NCI-H187 (cell line): ENCODE measurements at places on chromosomes 3 and 15.
A peak's percentile ranks its signal among the peaks of the same experiment; 100 is the strongest.

- no peak for DNase-seq
Measured at GRCh38 chr3:16595778-16596177, 9.4 kb downstream of the DAZL start.

- DNase-seq, result no peak
Measured at GRCh38 chr15:66187271-66187670, 66.3 kb downstream of the MEGF11 start.

GRCh38 chr15:39556461-39556860 is 24.4 kb upstream of the THBS1 start:
- no peak for DNase-seq

DNA sequence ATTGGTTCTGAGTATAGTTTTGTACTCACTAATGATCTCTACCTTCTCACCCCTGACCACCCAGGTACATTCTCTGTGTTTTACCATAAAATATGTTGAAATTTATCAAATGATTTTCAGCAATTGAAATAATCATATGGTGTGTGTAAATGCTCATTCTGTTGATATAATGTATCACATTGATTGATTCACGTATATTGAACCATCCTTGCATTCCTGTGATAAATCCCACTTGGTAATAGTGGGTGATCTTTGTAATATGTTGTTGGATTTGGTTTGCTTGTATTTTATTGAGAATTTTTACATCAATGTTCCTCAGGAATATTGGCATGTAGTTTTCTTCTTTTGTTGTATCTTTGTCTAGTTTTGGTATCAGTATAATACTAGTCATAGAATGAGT is 1497.6 kb downstream of the OTOL1 start:
- no peak for DNase-seq

GRCh38 chr3:4687167-4687566 is 194.0 kb downstream of the ITPR1 start:
- no peak for DNase-seq

GRCh38 chr3:11950576-11950975 is 53.6 kb upstream of the SYN2 start:
- DNase-seq, result no peak

DNA sequence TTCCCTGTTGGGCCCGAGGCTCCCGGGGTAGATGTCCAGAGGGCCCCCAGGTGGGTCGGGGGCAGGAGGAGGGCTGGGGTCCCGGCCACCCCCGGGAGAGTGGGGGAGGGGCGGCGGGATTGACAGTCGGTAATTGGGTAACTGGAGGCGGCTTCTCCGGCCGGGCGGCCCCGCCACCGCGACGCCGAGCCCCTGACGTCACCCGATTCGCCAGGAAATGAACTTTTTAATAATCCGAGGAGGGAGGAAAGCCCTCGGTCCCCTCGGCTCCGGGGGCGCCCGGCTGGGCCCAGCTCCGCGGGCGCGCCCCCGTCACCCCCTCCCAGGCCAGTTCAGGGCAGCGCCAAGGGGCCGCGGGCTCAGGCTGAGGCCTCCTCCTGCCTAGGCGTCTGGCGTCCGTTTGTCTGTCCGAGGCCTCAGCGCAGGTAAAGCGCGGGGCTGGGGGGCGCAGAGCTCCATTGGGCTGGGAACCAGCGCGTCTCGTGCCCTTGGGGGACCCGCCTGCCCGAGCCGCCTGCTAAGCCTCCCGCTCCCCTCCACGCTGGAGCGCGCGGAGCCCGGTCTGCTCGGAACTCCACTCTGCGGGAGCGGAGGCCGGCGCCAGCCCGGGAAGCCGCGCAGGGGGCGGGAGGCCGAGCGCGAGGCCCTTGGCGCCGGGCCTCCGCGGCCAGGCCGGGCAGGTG is 3.9 kb downstream of the GATA2 start:
- no peak for DNase-seq

- no peak for DNase-seq
Measured at GRCh38 chr15:35885870-35886269, 339.9 kb upstream of the DPH6 start.

- no peak for DNase-seq
Measured at GRCh38 chr3:156635973-156636372, 38.4 kb upstream of the TIPARP start.

DNA sequence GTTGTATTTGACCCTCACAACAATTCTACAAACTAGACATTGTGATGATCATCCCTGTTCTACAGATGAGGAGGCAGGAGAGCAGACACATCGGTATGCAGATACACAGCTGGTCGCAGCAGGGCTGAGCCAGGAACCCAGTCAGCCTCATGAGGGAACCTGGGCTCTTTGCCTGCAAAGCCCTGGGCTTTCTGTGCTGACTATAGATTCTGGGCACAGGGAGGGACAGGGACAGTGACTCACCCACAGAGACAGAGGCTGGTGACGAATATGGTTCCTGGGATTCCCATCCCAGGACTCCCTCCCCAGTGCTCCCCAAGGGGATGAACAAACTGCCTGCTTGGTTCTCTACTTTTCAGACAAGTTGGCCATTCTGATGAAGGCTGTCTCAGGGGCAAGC is 3.8 kb upstream of the CAMP start:
- DNase-seq, result no peak

GRCh38 chr3:128357538-128357937 is 109.2 kb downstream of the DNAJB8 start:
- DNase-seq, result no peak

- no peak for DNase-seq
Measured at GRCh38 chr15:58501636-58502188, 69.9 kb downstream of the LIPC start.

DNA sequence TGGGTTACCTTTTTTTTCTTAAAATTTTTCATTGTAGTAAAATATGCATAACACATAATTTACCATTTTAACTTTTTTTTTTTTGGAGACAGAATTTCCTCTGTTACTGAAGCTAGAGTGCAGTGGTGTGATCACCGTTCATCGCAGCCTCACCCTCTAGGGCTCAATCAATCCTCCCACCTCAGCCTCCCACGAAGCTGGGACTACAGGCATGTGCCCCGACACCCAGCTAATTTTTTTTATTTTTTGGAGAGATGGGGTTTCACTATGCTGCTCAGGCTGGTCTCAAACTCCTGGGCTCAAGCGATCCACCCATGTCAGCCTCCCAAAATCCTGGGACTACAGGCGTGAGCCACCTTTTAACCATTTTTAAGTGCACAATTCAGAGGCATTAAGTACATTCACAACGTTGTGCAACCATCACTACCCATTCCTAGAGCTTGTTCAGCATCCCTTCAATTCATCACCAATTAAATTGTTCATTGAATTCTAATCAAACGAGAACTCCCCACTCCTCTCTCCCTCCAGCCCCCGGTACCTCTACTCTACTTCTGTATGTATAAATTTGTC is 44.6 kb downstream of the BHLHE40 start:
- DNase-seq, result no peak

GRCh38 chr3:26522919-26523318 is 99.7 kb upstream of the LRRC3B start:
- DNase-seq, result no peak

GRCh38 chr3:45034612-45035252 is 8.6 kb downstream of the CLEC3B start:
- DNase-seq, result no peak

GRCh38 chr15:98321896-98322295 is 326.4 kb upstream of the IGF1R start:
- DNase-seq, result peak; percentile 35

DNA sequence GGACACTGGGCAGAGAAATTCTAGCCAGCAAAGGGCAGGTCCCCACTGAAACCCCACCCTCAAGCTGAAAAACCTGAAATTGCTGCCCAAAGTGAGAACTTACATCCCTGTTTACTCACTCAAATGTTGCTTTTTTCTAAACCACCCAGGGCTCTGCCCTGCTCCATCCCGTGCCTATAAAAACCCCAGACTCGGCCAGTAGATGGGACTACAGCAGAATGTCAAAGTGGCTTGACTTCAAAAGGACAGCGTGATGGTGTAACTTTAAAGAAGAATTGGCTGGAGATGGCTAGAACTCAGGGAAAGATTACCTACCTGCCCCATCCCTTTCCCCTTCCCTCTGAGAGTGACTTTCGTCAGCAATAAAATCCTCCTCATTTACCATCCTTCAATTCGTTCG is 246.9 kb downstream of the PYDC2 start:
- no peak for DNase-seq

DNA sequence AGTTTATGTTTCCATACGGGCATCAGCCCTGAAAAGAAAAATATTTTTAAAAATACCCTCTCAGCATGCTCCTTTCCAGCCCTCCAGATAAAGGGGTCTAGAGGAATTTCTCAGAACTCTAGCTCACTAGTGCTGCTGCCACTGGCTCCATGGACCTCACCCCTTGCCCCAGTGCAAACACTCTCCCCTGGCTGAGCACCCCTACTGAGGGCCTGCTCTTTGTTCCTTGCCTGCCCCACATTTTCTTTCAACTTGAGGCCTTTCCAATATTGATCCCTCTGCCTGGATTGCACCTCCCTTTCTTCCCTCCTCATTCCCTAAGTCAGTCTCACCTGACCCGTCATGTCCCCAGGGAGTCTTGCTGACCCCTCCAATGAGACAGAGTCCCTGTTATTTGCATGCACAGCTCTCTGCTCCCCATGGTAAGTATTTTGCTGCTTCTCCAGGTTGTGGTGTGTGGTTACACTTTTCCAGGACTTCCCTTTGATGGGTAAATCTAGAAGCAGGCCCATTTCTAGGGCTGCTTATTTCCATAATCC is 196.5 kb downstream of the EPHB1 start:
- DNase-seq, result no peak

- DNase-seq, result no peak
Measured at GRCh38 chr3:67493808-67494207, 160.6 kb downstream of the SUCLG2 start.

- no peak for DNase-seq
Measured at GRCh38 chr15:75161106-75161916, 40.4 kb upstream of the C15orf39 start.

DNA sequence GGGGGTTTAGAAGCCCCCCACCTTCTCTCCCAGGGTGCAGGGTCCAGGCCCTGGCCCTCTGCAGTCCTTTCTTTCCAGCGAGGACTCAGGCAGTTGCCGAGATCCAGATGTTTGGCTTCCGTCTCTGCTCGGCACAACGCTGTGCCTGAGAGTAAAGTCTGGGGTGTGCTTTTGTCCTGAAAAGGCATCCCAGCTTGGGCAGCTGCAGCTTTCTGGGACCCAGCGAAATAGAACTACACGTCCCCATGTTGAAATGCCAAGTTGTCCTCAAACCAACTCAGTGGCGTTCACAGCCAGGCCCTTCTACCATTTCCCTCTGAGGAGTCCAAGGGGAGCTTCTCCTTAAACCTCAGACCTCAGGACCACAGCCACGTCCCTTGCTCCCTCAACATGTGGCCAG is 23.1 kb downstream of the FGD5 start:
- no peak for DNase-seq

GRCh38 chr3:105771392-105771791 is 97.4 kb downstream of the CBLB start:
- DNase-seq, result no peak

- no peak for DNase-seq
Measured at GRCh38 chr3:172052405-172052804, 13.0 kb downstream of the FNDC3B start.

- no peak for DNase-seq
Measured at GRCh38 chr15:91668370-91668769, 185.1 kb upstream of the SLCO3A1 start.

GRCh38 chr3:194265505-194265892 is 85.6 kb downstream of the CPN2 start:
- DNase-seq, result no peak

DNA sequence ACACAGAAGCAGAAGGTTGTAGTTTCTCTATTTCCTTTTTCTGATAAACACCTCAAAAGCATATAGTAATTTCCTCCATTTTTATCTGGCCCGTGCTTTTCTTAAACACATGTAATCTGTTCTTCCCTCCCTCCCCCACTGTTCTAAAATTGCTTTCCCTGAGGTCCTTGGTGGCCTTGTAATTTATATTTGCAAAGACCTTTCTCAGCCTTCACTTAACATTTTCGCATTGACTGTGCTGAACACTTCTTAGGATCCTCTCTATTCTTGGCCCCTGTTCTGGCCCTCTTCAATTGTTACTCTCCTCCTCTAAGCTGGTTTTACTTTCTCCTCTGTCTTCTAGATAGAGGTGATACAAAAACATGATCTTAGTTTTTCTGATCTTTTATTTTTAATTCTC is 28.3 kb downstream of the GAP43 start:
- no peak for DNase-seq

GRCh38 chr3:49028298-49028672 is 913 bp downstream of the IMPDH2 start:
- no peak for DNase-seq

- no peak for DNase-seq
Measured at GRCh38 chr3:196177567-196177966, 33.6 kb downstream of the ZDHHC19 start.

DNA sequence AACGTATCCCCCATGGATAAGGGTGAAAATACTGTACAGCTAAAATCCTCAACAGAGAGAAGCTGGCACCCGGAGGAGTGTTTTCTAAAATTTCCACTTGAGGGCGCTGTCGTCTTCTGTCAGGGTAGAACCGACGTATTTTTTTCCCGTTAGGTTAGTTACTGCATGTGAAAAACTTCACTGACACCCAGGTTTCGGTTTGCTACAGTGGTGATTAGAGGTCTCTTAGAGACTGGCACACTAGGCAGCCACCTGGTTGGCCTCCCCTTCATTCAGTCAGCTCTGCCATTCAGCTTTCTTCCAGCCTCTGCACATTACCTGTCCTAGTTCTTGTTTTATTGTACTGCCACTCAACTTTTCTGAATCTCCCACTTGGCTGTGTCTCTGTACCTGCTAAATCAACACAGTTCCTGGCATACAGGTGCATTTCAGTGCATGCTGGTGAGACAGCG is 18.4 kb downstream of the CCK start:
- peak; percentile 10 for DNase-seq

- DNase-seq, result no peak
Measured at GRCh38 chr3:130820976-130821375, 72.9 kb upstream of the ATP2C1 start.

DNA sequence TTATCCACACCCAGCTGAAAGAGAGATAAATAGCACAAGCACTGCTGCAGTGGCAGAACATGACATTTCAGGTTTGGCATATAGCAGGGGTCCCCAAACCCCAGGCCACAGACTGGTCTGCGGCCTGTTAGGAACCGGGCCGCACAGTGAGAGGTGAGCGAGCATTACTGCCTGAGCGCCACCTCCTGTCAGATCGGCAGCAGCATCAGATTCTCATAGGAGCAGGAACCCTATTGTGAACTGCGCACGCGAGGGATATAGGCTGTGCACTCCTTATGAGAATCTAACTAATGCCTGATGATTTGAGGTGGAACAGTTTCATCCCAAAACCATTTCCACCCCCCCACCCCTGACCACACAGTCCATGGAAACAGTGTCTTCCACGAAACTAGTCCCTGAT is 54.6 kb downstream of the CCR4 start:
- no peak for DNase-seq

DNA sequence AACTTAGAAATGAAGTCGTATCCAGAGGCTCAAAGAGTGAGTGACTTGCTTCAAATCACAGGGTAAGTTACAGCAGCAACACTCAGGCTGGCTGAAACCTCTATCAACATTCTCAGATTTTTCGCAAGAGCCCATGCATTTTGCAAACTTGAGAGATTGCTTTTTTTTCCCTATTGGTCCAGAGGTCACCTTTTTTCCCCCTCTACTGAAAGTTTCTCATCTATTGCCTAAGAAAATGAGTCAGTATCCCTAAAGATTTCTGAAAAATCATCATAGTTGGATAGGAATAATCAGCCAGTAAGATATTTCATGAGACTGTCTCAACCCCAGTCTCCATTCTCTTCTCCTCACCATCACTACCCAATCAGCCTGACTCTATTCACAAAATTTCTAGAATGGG is 410.6 kb downstream of the FOXP1 start:
- DNase-seq, result no peak

- DNase-seq, result peak; percentile 33
Measured at GRCh38 chr3:50515565-50516439, 12.4 kb upstream of the CACNA2D2 start.
